ENCODE measurements at places on chromosomes 16 and 17.
A peak's percentile ranks its signal among the peaks of the same experiment; 100 is the strongest.

DNA sequence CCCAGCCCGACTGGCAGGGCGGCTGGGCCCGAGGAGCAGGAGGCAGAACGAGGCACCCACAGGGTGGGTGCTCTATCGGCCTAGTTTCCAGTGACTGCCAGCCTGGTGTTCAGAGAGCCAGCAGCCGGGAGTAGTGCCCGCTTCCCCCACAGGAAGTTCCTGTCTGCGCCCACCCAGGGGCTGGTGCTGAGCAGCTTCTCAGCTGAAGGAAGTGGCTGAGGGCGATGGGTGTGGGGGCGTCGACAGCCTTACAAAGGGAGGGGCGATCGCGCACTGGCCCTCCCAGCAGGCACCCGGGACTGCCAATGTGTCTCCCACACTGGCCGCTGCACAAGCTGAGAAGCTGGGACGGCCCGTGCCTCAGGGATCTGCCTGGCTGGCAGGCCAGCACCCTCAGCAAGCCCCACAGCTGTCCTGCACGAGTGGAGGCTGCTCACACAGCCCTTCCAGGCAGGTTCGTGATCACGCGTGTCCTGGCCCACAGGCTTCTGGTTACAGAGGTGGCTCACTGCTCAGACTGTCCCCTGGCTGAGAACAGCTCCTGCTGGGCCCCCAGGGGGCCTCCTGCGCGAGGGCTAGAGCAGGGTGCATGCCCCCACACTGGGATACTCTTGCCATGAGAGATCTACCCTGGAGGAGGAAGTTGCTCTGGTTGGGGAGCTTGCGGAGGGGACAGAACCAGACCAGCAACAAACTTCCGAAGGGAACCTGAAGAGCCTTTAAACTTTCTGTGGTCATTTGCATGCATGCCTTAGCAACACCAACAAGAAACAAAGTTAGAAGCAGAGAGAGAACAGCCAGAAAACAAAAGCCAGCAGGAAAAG, 2.5 kb downstream of the RNF166 start:
- DNase-seq = peak; percentile 83

- DNase-seq = peak; percentile 56
Observed at GRCh38 chr17:50269477-50270434, 4.5 kb upstream of the TMEM92 start.

DNA sequence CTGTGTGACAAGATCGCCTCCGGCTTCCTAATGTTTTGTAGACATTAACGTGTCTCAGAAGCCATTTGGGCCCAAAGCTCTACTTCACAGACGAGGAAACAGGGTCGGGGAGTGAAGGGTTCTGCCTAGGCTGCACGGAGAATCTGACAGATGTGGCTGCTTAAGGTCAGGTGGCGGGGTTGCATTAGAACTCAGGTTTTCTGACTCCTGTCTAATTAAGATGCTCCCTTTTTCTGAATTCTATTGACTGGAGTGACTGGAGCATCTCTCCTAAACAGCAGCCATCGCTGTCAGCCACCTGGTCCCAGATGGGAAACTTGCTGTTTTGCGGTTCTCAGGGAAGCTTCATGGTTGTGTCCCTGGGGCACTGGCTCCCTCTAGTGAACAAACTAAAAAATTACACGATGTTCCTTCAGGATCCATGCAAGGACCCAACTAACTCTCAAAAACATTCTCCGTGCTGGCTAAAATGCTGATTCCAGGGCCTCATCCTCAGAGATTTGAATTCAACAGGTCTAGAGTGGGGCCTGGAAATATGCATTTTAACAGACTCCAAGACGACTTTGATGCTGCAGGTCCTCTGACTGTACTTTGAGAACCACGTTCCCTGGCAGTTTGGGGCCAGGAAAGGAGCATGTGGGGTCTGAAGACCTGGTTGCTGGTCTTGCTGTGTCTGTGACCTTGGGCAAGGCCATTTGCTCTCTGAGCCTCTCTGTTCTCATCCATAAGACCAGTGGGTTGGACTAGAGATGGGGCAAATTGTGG, 117.4 kb downstream of the IRF8 start:
- DNase-seq = peak; percentile 56

DNA sequence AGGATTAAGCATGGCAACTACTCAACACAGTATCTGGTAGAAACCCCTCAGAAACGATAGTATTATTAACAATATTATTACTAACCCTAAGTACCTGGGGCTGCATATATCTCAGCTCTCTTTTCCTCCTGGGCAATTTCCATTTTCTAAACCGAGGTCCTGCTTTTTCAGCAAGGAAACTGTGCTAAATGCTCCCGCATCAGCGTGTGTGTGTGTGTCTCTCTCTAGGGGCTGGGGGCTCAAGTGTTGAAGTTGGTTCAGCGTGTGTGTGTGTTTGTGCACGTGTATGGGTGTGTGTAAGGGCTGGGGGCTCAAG, 169.3 kb upstream of the MAF start:
- DNase-seq = no peak

GRCh38 chr16:15777533-15778203, 79.2 kb downstream of the MYH11 start:
- DNase-seq = peak; percentile 78

- no peak for DNase-seq
Observed at GRCh38 chr17:28858801-28859355, 4.1 kb downstream of the ERAL1 start.

DNA sequence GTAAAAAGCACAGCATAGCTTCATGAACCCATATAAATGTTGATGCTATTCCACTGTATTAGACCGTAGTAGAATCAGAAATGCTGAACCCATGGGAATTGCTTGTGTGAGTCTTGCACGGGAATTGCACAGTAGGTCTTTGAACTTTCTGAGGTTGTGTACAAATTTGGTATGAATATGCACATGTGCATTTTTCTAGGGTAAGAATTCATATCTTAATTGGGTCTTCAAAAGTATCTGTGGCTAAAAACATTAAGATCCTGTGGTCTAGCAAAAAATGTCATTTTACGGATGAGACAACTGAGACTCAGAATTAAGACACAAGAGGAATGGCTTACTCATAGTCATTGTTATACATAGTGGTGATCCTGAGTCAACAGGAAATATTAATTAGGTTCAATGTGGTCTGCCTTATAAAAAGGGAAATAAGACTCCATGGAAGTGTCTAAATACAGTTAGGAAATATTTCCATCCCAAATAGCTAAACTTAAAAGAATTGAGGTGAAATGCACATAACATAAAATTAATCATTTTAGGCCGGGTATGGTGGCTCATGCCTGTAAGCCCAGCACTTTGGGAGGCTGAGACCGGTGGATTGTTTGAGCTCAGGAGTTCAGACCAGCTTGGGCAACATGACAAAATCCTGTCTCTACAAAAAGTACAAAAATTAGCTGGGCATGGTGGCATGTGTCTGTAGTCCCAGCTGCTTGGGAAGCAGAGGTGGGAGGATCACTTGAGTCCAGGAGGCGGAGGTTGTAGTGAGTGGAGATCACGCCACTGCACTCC, 22.8 kb downstream of the TAOK1 start:
- no peak for DNase-seq

DNA sequence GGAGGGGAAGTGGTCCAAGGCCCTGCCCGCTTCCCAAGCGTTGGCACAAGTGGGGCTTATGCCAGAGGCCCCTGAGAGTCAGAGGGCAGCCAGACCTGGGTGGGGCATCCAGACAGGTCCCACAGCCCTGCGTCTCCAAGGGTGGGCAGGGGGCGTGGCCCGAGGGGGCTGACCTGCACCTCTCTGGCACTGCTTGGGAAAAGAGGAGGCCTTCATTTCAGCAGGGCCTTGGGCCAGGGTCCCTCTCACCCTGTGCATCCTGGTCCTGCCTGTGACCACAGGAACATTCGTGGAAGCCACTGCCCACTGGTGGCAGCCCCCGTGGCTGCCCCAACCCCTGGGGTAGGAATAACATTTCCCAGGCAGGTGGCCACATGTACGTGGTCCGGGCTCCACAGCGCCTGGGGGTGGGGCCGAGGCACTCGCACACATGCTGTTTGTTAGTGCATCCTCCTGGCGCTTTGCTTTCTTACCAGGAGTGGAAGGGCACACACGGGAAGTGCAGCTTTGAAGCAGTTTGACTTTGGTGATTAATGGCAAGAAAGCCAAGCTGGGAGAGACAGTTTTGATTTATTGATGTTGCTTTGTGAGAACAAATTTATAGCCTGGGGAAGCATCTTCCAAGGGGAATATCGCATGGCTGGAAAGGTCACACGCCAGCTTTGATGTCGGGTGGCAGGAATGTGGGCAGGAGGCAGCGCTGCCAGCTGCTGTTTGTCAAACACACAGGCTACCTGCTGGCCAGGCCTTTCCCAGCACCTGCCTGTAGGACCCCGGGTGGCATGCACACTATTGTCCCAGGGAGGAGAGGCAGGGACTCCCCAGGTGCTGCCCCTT, 4.3 kb downstream of the CENPX start:
- no peak for DNase-seq

- DNase-seq = no peak
Observed at GRCh38 chr16:87246269-87247065, 70.7 kb downstream of the C16orf95 start.

DNA sequence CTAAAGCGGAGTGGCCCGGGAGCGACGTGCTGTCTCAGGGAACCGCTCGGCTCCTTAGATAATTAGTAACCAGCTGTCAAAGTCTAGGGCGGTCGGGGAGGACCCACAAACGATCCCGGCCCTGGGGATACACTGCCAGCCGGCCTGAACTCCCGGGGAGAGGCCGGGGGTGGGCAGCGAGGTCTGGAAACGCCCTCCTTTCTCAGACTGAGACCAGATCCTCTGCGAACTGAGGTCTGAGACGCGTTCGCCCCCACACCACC, 1.3 kb downstream of the HNF1B start:
- DNase-seq = no peak

DNA sequence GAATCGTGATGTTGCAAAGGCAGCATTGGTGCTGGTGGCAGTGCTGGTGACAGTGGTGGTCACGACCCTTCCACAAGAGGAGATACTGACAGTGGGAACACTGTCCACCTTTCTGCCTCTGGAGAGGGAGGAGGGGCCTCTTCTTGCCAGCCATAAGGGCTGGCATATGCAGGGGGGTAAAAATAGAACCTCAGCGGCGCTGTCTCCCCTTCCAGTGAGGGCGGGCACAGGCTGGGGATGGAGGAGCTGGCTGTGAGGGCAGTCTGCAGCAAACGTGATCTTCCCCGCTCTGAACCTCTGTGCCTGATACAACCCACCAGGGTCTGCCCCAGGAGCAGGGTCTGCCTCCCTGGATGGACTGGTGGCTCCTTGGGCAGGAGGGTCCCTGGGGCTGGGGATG, 3.4 kb downstream of the RAP1GAP2 start:
- no peak for DNase-seq

DNA sequence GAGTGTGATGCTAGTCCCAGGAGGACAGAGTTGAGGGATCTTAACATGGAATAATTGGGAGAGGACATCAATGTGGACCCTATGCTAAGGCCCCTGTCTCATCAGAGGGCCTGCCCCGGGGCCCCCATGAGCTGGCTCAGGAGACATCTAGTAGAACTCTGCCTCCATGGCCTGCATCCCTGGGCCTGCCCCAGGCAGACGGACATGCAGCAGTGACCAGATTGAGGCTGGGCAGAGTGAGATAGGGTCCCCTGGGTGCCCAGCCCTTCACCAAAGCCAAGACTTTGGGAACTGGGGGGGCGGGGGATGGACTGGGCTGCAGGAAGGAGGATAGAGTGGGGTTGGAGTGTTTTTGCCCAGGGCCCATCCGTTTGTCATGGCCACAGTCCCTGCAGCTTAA, 115.2 kb downstream of the CCDC182 start:
- no peak for DNase-seq

Data from KBM-7 (cell line).